ENCODE measurements at places on chromosomes 2 and 18.
A peak's percentile ranks its signal among the peaks of the same experiment; 100 is the strongest.

GRCh38 chr2:105858868-105859693 lies 114.4 kb downstream of the NCK2 start:
- no peak for DNase-seq

- no peak for DNase-seq
Observed at GRCh38 chr2:239866778-239867177, 158.4 kb downstream of the NDUFA10 start.

DNA sequence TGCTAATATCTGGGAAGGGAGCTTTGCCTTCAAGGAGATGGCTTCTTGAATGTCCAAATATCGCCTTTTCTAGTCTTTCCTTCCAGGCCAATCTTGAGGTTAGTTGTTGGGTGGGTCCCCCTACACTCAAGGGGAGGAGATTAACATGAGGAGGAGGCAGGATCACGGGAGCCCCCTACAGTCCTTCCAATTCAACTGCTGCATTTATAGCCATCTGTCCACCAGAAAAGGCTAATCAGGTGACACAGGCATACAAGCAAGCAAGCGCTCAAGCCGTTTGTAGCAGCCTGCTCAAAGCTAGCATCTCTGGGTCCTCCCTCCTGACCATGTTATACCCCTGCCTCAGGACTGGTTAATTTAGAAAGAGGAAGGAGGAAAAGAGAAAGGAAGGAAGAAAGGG lies 87.6 kb downstream of the MRPS9 start:
- no peak for DNase-seq

- no peak for DNase-seq
Observed at GRCh38 chr2:29723255-29724001, 198.0 kb downstream of the ALK start.

DNA sequence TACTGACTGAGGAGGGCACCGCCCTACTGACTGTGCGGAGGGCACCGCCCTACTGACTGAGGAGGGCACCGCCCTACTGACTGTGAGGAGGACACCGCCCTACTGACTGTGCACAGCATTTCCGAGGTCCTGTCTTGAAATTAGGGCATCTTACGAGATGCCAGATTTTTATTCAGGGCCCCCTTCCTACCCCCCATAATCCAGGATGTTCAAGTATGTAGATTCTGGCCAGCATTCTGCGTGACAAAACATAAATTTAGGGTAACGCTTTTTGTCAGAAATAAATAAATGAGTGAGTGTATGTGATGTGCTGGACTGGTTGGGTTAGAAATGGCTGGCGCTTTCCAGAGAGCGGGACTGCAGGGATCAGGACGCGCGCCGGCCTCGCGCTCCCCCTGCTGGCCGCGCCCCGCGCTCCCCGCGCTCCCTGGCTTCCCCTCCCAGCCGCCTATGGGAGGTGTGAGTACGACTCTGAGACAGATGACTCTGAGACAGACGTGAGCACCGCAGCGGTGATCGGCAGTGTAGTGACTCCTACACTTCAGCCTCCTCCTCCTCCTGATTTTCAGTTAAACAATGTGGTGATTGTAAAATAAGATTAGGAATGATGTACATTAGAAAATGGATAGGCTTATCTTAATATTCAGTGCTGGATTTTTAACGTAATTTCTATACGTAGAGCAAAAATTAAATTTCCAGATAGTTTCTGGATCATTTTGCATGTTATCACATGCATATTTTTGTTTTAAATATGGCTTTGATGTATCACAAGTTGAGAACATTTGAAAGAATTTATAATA lies 149.2 kb upstream of the NFATC1 start:
- peak; percentile 89 for DNase-seq

- no peak for DNase-seq
Observed at GRCh38 chr18:39039813-39040212, 1474.2 kb upstream of the CELF4 start.

All from T47D (cell line).